Ecto neural progenitor cell (in vitro differentiated cells): ENCODE measurements at places on chromosomes 16 and 17.
A peak's percentile ranks its signal among the peaks of the same experiment; 100 is the strongest.

DNA sequence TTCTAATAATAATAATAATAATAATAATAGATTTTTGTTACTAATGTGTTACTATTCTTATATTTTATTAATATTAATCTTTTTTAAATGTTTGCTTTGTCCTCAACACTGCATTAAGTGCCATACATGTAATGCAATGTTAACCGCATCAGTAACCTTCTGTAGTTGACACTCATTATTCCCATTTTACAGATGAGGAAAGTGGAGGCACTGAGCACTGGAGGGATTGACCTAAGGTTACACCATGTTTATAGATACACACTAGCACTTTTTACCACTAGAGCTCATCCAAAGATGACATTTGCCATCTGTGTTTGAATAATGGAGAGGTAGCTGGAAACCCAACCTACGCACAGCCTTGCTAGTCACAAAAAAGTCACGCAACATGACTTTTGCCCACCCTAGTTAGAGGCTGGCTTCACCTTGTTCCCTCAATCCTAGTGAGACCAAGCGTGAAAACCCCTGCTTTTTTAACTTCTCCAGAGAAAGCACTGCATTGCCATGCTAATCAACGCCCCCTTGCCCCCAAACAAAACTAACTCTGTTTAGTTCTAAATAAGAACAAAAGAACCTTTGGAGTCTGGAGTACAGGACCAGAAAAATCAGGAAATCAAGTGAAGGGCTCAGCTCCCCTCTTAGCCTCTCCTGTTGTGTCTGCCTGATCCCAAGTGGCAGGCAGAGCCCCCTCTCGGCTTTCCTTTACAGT lies 2.3 kb downstream of the ARSG start:
- no peak for DNase-seq

DNA sequence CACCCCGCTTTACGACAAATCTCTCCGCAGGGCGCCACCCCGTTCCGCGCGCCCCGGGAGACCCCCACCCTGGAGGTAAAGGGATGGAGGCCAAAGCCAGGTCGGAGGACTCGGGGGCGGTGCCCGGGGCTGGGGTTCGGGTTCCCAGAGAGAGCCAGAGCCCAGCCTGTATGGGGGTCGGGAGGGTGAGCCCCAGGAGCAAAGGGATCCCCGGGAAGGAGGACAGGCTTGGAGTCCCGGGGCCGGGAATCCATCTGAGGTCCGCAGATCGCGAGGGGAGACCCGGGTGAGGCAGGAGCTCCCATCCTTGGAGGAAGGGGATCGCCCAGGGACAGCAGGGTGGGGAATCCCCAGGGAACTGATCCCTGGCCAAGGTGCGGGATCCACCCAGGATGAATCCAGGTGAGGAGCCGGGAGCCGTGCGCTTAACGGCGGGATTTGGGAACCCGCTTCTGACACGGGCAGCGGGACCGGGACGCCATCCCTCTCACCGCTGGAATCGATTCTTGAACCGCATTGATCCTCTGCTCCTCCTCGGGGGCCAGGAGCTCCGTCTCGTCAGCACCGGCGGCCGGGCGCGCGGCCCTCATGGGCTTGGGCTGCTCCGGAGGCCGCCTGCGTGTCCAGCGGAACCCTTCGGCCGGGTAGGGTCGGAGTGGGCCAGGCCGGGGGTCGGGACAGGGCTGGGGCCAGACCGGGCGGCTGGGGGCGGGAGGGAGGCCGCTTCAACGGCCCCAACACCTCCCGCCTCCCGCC lies at the start of gene MMD:
Gene MMD, minus strand, starts transcription at position 657 of the 756 bp plus-strand sequence. Its CDS starts 140 bp downstream, at position 517.
- DNase-seq: no peak

DNA sequence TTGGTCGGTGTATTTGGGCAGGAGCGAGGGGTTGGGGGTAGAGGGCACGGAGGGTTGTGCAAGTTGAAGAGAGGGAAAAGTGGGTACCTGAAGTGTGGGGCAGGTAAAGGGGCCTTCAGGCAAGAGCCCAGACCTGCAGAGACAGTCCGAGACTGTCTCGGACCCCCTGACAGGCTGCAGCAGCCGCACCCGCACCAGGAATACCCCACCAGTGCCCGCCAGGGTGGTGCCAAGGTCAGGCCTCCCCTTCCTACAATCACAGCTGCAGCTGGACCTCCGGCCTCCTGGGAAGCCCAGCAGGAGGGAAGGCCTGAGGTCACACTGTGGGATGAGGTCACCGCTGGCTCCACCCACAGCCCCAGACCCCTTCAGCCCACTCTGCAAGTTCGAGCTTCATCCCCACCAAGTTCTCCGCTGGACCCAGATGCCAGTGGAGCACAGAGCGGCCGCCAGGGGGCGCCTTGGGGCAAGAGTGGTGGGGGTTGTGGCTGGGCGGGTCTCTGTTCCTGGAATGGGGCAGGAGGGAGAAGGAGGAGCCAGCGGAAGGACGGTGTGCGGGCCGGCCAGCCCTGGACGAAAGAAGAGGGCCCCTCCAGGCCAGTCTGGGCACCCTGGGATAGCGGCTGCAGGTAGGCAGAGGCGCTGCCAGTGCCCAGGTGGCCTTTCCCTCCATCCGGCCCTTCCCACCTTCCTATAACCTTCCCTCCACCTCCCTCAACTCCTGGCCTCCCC lies at the start of gene HSD3B7:
Gene HSD3B7, plus strand, starts transcription at position 539 of the 732 bp plus-strand sequence. CDS start 452 bp downstream, outside the sequence.
- peak; percentile 96 for DNase-seq

GRCh38 chr16:58863042-58863441 lies 128.9 kb upstream of the GOT2 start:
- DNase-seq: no peak

DNA sequence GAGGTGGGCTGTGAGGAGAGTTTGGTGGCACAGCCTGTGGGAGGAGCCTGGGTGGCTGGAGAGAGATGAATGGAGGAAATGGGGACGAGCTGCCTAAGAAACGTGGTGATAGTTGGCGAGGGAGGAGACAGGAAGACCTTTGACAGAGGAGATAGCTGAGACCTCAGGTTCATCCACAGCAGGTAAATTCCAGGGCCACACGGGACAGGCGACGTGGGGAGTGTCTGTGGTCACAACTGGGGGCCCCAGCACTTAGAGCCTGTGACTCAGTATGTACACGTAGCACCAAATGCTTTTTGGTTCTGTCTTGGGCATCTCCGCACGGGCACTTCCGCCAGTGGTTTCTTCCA lies 7.7 kb downstream of the MINK1 start:
- no peak for DNase-seq

DNA sequence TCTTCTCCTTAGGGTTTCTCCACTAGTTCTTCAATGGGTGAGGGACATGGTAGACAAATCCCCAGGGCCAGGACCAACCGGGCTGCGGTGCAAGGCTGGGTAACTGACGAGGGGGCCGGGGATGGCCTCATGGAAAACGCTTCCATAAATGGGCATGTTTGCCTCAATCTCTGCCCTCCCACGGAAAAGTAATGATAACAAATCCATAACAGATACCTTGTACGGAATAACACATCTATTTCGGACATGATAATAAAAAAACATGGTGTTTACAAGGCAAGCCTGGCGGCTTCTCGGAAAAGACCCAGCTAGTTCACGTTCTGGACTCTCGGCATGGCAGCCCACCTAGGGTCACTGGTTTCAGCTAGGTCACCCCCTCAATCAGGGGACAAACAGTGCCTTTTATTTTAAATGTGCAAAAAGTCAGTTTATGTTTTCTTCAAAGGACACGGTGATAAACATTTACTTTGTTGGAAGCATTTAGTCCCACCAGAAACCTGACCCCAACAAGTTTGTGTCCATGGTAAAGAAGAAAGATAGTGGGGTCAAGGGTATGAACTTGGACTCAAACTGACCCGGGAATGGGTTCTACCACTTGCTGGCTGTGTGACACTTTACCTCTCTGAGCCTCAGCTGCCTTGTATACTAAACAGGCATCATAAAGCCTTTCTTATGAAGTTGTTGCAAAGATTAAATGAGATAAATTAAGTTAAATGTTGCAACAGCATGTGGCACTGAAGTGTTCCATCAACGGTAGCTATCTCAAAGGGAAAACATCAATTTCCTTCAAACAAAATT lies 1.7 kb downstream of the MYH11 start:
- no peak for DNase-seq

DNA sequence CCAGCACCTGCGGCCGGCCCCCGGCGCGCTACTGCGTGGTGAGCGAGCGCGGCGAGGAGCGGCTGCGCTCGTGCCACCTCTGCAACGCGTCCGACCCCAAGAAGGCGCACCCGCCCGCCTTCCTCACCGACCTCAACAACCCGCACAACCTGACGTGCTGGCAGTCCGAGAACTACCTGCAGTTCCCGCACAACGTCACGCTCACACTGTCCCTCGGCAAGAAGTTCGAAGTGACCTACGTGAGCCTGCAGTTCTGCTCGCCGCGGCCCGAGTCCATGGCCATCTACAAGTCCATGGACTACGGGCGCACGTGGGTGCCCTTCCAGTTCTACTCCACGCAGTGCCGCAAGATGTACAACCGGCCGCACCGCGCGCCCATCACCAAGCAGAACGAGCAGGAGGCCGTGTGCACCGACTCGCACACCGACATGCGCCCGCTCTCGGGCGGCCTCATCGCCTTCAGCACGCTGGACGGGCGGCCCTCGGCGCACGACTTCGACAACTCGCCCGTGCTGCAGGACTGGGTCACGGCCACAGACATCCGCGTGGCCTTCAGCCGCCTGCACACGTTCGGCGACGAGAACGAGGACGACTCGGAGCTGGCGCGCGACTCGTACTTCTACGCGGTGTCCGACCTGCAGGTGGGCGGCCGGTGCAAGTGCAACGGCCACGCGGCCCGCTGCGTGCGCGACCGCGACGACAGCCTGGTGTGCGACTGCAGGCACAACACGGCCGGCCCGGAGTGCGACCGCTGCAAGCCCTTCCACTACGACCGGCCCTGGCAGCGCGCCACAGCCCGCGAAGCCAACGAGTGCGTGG lies 1.5 kb downstream of the NTN1 start:
- DNase-seq: peak; percentile 72

- DNase-seq: no peak
Observed at GRCh38 chr16:77298418-77299360, 99.5 kb downstream of the SYCE1L start.

GRCh38 chr16:86809458-86809955 lies 231.2 kb downstream of the FOXL1 start:
- DNase-seq: no peak

DNA sequence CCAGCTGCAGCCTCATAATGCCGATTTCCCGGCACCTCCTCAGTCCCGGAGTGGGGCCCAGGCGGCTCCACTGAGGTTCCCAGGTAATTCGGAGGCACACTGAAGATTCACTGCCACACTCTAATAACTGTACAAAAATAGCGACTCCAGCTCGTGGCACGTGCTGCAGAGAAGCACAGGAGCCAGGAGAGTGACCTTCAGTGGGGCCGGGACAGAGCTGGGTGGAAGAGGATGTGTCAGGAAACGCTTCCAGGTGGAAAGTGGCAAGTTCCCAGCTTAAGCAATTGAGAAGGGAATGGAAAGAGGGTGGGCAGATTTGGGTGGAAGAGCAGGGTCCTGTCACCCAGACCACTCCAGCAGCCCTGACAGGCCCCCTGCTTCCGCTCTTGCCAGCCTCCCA lies 3.1 kb upstream of the TRAP1 start:
- DNase-seq: no peak

- DNase-seq: no peak
Observed at GRCh38 chr16:87163637-87164036, 153.6 kb downstream of the C16orf95 start.

DNA sequence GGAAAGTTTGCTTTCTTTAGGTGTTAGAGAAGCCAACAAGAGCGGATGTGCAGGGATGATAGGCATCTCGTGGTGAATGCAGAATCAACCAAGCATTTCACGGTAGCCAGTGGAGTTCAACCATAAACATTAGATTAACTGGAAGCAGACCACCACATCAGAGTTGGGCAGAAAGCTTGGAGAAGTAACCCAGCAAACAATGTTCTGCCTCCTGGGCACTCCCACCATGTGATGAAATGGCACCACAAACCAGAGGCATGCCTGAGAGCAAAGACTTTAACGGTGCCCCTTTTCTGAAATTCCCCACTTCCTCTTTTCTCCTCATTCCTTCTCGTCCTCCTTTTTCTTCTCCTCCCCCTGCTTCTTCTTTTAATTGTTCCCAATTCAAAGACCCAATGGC lies 193.5 kb upstream of the ANKFN1 start:
- DNase-seq: no peak
